ENCODE measurements at places on chromosomes 12 and 14. TPM values are rescaled to one million over a fixed set of nuclear protein-coding genes. Genes with fewer than 3 reads are reported as not detected.

TNS2 gene
- 1.8 TPM for total RNA-seq

E2F7 gene
- 29.4 TPM for total RNA-seq

KLRC2 gene
- total RNA-seq = not detected

RBMS2 gene
- 6.0 TPM for total RNA-seq

PLEKHG7 gene
- not detected for total RNA-seq

FAIM2 gene
- total RNA-seq = 0.50 TPM

BEGAIN gene
- not detected for total RNA-seq

BDKRB2 gene
- total RNA-seq = not detected

ASB2 gene
- 21.1 TPM for total RNA-seq

ASCL1 gene
- total RNA-seq = not detected

TSPAN11 gene
- not detected for total RNA-seq

AQP2 gene
- total RNA-seq = not detected

SAMD4A gene
- 0.62 TPM for total RNA-seq

RFX4 gene
- not detected for total RNA-seq

DTX3 gene
- total RNA-seq = 15.5 TPM

CDC42BPB gene
- total RNA-seq = 0.81 TPM

IQSEC3 gene
- not detected for total RNA-seq

CCDC63 gene
- not detected for total RNA-seq

PRH1 gene
- total RNA-seq = 21.7 TPM

EXOC3L4 gene
- total RNA-seq = not detected

RHOJ gene
- not detected for total RNA-seq

NTF3 gene
- not detected for total RNA-seq

CEP83 gene
- total RNA-seq = 14.0 TPM

SSPN gene
- not detected for total RNA-seq

LTB4R2 gene
- total RNA-seq = 18.6 TPM

KRT72 gene
- 13.0 TPM for total RNA-seq

COQ10A gene
- total RNA-seq = 15.3 TPM

DTX1 gene
- total RNA-seq = 0.15 TPM

C2CD5 gene
- total RNA-seq = 61.5 TPM

RTN1 gene
- not detected for total RNA-seq

ZFHX2 gene
- total RNA-seq = 1.0 TPM

LTBR gene
- not detected for total RNA-seq

Data from activated CD4-positive, alpha-beta T cell treated with anti-CD3 and anti-CD28 coated beads, Interleukin-2, amount 10 ng/mL, durations not matched to agents 7 days and 5 days (primary cell).